ENCODE measurements at places on chromosomes 3 and 15. TPM values are rescaled to one million over a fixed set of nuclear protein-coding genes. Genes with fewer than 3 reads are reported as not detected.

- no peak for DNase-seq
Observed at GRCh38 chr3:13070391-13071070, 2.7 kb downstream of the IQSEC1 start.

- DNase-seq: no peak
Observed at GRCh38 chr3:133955892-133956291, 60.2 kb upstream of the RAB6B start.

DNA sequence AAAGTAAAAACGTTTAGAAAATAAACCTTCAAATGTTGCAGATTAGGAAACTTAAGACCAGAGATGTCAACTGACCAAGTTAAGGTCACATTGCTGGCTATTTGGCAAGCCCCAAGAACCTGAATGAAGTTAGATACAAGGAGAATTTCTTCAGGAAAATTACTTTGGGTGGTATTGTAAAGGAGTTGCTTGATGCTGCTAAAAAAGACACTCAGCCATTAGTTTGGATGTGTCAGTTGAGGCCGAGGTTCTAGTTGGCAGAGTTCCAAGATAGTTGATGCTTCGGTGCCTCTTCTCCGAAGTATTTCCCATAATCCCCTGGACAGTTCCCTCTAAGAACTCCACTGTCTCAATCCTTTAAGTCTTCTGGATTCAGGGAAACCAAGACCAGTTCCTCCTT lies 24.3 kb downstream of the SIAH2 start:
- no peak for DNase-seq

DNA sequence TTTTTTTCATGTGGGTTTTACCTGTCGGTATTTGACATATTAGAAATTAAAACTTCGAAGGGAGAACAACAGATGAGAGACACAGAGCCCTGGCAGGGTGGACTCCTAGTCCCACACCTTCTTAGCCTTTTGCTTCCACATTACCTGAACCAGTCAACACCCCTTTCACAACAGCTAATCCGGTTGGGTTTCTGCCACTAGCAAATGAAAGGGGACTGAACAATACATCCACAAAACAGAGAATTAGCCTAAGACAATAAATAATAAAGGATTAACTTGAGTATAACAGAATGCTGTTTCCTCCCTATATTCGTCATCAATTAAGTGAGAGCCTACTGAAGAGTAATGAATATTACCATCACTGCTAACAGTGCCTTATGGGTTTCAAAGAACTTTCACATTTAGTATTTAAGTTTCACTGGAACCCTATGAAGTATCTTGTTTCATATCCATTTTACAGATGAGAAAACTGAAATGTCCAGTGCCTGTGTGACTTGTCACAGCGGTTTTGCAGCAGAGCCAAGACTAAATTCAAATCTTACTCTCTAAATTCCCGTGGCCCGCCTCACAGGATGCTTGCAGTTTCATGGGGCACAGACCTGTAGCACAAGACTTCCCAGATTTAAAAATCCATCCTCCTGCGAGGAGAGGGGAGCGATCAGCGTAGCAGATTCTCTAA lies 1.0 kb upstream of the RAB8B start:
- no peak for DNase-seq

- no peak for DNase-seq
Observed at GRCh38 chr3:139689708-139690228, 12.0 kb upstream of the NMNAT3 start.

DNA sequence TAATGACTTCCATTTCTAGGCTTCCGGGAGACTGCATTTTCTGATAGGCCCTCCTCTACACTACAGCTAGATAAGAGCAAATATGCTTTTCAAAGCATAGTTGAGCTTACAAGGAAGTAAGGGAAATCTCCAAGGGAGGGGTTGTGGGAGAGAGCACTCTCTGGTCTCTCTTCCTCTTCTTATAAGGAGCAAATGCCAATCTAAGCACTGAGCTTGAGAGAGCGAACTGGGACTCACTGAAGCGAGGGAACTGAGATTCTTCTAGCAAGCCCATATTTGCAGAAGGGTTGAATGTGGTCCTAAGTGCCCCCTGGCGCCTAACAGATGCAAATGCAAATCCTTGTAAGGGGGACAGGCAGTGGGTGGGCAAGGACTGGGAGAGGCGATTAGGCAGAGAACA lies 164.8 kb downstream of the ERC2 start:
- no peak for DNase-seq

GRCh38 chr15:31442699-31443111 lies 116.1 kb downstream of the KLF13 start:
- DNase-seq: no peak

GRCh38 chr3:133230195-133230594 lies 169.7 kb upstream of the BFSP2 start:
- DNase-seq: peak; percentile 30

DNA sequence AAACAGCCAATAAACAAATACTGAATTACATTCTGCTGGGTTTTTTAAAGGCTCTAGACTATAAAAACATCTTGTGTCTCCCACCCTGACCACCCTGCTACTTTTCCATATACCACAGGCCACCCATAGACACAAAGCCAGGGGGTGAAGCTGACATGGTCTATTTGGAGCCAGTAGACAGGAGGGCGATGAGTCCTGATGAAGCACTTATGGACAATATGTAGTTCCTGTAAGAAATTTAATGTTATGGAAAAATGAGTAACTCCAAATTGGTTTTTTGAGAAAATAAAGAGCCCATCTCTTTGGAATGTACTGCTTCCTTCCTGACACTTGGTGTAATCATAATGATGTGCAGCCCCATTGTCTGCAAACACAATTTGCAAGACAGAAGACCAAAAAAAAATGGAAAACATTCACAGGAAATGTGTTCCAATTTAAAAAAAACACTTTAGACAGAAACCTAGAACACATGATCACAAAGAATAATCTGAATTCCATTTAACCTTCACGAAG lies 11.8 kb downstream of the SSR3 start:
- DNase-seq: no peak

- DNase-seq: no peak
Observed at GRCh38 chr3:48058091-48058490, 41.9 kb upstream of the MAP4 start.

GRCh38 chr3:160678292-160678842 lies 1.4 kb downstream of the ARL14 start:
- no peak for DNase-seq

DNA sequence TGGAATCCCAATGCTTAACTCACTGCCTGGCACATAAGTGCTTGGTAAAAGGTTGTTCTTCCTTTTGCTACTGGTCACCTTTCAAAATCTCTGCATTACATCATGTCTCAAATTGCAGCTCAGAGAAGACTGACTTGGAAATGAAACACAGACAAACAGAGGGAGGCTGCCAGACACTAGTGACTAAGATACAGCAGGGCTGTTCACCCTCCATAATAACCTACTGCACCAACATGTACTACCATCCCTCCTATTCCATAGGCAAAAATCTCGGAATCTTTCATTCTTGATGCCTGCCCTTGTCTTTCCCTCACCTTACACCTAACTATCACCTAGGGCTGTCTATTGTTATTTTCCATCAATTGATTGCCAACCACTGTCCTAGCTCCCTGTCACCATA lies 502.3 kb upstream of the ADAMTS9 start:
- no peak for DNase-seq

DNA sequence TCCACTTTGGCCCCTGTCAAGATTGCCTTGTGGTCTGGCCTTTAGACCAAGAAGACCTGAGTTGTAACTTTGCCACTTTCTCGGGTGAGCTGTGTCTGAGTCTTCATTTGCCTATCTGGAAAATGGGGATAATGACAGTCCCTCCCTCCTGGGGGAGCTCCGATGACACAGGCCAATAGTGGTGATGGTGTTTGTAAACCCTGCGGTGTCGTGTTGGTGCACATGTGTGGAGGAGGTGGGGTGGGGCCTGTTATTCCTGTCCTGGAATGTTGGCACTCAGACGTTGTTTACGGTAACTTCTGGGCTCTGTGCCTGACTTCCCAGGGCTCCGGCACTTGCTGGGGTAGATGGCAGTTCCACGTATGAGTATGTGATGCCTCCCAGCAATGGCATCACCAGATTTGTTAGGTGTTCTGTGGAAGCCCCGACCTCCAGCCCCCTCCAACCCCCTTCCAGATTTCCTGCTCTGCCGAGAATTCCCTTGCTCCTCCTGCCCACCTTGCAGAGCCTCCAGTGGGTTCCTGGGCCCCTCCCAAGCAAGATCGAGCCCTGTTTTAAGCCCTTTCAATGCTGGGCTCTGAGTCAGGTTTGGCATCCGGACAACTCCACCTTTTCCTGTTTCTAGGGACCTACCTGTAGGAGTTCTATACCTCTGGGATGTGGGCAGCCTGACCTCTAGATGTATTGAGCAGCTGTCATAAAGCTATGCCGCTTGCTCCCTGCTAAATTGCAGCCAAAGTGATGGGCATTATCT lies 31.4 kb downstream of the HRH1 start:
- no peak for DNase-seq

DNA sequence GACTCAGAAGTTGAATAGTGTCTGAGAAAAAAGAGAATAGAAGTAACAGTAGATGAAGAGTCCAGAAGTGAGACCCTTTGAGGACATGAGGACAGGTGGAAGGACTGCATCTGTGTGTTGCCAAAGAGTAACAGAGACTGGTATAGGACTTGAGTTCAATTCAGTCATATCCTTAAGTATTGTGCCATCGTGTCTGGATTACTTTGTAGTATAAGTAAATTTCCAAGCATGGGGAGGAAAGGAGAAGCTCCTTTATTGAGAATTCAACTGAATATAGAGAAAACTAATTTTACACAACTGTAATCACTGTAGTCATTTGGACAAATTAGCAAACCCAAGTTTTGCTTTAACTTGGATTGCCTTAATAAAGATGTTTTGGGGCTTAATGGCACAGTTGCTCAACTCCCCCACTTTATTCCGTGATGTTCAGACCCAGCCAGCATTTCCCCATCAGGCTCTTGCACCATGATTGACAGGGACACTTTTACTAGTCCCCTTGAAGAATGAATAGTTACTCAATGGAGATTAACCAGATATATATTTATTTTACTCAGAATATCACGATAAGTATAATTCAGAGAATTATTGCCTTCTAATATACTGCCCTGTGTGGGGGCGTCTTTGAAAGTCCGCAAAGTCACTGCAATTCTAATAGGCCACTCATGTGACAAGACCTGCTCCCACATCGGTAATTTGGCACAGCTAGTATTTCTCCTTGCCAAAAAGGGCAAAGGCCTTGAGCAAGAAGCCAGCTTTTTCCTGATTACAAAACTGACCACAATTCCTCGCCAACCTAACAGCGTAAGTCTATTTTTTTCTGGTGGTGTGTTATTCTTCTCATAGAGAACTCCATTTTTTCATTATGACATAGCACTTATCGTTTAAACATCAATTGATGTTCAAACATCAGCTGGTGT lies 61.3 kb downstream of the PPARG start:
- no peak for DNase-seq

DNA sequence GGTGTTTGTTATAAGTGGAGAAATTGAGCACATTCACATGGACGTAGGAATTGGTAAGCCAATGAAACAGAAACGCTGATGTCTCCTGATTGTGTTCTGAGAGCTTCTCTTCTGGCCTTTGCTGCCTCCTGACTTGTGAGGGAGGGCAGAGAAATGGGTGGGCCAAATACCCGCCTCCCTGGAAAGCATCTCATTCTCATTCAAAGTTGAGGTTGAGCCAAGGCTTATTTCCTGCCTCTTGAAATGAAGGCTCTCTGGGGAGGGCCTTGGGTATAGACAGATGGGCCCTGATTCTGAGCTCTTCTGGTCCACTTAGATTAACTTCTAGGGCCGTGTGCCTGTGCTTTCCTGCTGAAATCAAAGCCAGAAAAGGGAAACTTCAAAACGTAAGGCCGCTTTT lies 57.4 kb upstream of the MYZAP start:
- no peak for DNase-seq

GRCh38 chr3:127853681-127854080 lies 31.4 kb upstream of the MGLL start:
- no peak for DNase-seq

- DNase-seq: no peak
Observed at GRCh38 chr3:149186721-149187120, 34.9 kb downstream of the CP start.

DNA sequence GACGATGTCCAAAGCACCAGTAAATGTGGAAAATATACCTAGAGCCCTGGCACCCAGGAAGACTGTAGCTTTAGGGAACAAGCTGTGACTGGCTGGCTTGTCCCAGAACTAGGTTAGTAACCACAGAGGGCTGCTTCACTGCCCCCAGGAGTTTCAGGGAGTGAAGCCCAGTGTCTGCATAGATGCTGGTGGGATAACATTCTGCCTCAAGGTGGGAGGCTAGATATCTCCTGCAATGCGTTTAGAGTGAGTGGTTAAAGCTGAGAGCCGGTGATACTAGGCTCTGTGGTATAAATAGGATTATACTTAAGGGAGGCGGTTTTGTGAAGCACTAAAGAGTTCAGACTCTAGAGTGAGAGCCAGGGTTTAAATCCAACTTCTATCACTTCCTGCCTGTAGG lies 11.7 kb upstream of the CP start:
- DNase-seq: no peak

- DNase-seq: no peak
Observed at GRCh38 chr3:54599716-54600115, 328.1 kb downstream of the LRTM1 start.

DNA sequence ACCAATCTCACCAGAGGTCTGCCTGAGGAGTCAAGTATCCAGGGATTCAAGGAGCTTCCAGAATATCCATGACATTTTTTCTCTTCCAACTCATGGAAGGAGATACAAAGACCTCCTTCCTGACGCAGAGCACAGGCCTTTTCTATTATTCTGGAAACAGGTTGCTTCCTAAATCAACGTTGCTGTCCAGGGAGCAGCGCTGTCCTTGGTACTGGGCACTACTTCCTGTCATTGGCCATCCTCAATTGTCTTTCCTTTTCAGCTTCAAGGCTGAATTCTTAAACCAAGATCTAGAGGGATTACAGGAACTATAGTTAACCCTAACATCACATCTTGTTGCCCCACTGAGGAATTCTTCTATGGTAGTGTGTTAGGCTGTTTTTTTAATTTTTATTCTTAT lies 50.4 kb upstream of the TBC1D21 start:
- DNase-seq: no peak

GRCh38 chr3:176119826-176120225 lies 1077.5 kb downstream of the TBL1XR1 start:
- no peak for DNase-seq

- no peak for DNase-seq
Observed at GRCh38 chr3:125316949-125317348, 58.2 kb downstream of the ZNF148 start.

The CFAP161 gene
- 0.50 TPM for total RNA-seq

The GPR27 gene
- total RNA-seq: 17.9 TPM

The CCR5 gene
- 4.4 TPM for total RNA-seq

The IL17RD gene
- total RNA-seq: 18.9 TPM

The PIF1 gene
- total RNA-seq: 2.0 TPM

The LSMEM2 gene
- total RNA-seq: 0.22 TPM

The EIF1B gene
- total RNA-seq: 48.3 TPM

The HRG gene
- 0.35 TPM for total RNA-seq

Measured in kidney (tissue), 22 donors.